COLO829 (cell line): ENCODE measurements at places on chromosomes 12 and 14.
A peak's percentile ranks its signal among the peaks of the same experiment; 100 is the strongest.

GRCh38 chr12:16361142-16361783, 13.8 kb downstream of the MGST1 start:
- DNase-seq: no peak

- DNase-seq: peak; percentile 86
Observed at GRCh38 chr12:92288561-92288960, 142.9 kb upstream of the BTG1 start.

DNA sequence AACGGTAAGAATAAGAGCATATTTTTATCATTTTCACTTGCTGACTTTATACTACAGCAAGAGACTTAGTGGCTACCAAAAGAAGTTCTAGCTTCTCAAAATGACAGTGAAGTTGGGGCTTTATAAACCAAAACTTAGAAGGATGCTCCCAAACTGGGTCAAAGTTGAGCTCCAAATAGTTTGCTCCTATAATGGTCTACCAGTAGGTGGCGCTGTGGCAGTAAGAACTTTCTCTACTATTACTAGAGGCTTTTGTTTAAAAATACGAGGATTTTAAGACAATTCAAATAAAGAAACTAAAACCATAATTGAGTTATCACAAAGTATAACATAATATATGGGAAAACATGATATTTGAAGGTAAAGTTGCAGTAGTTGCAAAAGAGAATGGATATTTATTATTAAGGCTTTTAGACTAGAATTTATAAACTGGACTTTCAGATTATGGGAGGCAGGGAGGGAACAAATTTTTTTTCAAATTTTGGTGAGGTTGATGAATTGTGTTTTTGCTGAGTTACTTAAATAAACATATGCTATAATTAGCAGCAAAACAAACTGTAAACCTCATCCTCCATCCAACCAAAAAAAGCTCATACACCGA, 75.0 kb downstream of the TGFB3 start:
- peak; percentile 63 for DNase-seq

- no peak for DNase-seq
Observed at GRCh38 chr12:95164656-95165055, 52.6 kb downstream of the FGD6 start.

DNA sequence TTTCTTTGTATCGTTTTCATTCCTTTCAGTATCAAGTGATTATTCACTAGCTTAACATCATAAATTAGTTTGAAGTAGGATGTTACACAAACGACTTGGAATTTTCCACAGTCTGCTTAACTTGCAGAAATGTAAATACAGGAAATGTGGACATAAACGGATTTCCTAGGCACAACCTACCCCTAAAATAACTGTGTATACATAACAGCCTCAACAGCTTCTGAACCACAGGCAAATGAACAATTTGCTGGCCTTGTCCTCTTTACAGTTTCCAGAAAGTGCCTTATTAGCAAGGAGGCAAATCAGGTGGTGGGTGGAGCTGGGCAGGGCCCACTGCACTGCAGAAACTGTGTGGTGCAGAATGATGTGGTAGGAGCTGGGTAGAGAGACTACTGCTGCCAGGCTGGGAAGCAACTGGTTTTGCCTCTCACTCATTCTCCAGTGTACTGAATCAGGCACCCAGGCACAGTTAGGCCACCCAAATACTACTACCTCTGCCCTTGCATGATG, 14.1 kb downstream of the DRAM1 start:
- DNase-seq: no peak

DNA sequence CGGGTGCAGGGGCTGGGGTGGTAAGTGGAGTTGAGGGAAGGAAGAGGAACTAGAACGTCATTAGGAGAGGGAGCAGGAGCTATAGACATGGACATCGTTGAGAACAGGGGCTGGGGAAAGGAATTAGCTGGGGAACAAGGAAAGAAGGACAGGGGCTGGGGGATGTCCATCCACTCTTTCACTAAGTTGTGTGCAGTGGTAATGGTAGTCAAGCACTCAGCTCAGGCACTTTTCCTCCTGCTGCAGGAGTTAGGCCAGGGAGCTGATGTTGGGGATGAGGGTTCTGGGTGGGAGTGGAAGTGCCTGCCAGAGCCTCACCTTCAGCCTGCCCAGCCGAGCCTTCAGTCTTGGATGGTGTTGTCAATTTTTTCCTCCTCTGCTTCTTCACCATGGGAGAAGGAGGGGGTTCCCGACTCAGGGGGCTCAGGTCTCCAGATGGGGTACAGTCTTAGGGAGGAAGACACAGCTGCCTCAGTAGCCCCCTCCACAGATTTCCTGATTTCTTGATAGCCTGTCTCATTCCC, 9.2 kb downstream of the AGAP2 start:
- DNase-seq: no peak

- DNase-seq: peak; percentile 13
Observed at GRCh38 chr12:116498471-116498870, 60.7 kb upstream of the MAP1LC3B2 start.

DNA sequence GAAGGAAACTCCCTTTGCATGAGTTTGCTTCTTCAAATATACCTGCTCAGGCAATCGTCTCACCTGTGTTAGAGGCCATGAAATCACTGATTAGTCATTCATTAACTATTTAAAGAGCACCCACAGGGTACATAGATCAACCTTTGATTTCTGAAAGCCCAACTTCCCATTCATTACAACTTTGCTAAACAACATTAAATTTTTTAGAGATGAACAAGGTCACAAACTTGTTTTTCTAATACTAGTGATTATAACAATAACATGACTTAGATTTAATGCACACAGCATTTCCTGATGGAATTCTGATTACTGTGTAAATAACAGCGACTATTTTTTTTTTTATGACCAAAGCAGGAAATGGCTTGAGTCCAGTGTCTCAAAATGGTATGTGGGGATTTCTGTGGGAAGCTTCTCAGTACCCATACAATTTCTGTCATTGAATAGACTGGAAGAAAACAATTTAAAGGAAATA, 5.4 kb upstream of the ERO1A start:
- DNase-seq: no peak

- no peak for DNase-seq
Observed at GRCh38 chr12:92927055-92927435, 2.0 kb downstream of the EEA1 start.

DNA sequence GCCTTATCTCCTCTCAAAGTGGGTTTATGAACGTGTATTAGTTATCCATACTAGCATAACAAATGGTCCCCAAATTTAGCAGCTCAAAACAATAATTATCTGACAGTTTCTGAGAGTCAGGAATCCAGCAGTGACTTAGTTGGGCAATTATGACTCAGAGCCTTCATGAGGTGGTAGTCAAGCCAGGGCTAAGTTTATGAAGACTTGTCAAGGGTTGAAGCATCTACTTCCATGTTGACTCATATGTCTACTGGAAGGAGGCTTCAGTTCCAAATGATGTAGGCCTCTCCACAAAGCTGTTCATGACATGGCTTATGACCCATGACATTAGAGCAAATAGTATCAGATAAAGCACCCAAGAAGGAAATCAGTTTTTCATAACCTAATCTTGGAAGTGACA, 73.2 kb downstream of the IPO8 start:
- DNase-seq: no peak

DNA sequence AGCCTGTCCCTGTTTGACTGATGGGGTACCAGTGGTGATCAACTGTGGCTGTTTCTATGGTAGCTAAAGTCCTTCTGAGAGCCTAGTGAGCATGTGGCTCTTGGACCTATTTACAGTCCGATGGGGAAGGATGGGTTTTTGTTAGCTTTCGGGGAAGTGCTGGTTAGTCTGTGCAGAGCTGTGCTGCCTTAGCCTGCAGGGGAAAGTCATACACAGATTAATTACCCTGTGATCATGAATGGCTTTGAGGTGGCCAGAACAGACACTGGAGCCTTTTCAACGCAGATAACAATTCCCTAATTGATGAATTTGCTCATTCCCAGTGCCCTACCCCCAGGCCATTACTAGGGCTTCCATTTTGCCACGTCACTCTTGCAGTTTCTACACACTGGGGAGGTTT, 99.7 kb downstream of the WSCD2 start:
- DNase-seq: peak; percentile 72

- DNase-seq: no peak
Observed at GRCh38 chr14:30874120-30874998, at the start of gene COCH. COCH (plus strand) TSS chr14:30874559; CDS start chr14:30874939, 380 bp downstream.

DNA sequence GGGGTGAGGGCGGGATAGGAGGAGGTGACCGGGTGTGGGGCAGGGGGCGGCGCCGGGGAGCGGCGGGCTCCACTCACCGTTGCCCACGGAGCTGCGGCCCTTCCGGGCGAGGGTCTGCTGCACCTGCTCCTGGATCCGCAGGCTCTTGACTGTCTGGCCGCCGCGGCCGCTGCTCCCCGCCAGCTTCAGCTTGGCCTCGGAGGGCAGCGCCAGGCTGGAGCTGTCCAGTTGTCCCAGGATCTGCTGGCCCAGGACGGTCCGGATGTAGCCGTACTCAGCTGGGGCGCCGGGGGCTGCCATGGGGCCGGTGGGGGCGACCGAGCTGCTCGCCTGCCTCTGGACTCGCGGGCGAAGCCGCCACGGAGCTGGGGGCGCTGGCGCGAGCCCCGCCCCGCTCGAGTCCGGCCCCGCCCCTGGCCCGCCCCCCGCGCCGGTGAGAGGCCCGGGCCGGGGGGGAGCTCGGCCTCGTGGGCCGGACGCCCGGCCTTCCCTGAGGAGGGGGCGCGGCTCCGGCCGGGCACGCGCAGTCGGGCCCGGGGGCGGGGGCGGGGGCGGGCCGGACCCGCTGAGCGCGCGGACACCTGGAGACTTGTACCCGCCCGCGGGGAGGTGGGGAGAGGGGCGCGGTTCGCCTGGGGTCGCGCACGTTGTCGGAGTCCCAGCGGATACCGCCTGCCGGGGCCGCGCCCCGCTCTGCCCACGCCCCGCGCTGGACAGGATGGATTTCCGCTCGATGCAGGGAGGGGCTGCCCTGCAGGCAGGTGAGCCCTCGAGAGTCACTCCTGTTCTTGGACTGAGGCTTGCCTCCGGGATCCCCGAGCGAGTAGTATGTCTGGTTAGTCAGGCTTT, at the start of gene PKP2:
Gene PKP2 (minus strand): TSS at position 346 of the 849 bp plus-strand sequence. CDS start 46 bp downstream, at position 300.
- DNase-seq: peak; percentile 20

- DNase-seq: no peak
Observed at GRCh38 chr12:124394462-124395128, 99.7 kb downstream of the RFLNA start.

DNA sequence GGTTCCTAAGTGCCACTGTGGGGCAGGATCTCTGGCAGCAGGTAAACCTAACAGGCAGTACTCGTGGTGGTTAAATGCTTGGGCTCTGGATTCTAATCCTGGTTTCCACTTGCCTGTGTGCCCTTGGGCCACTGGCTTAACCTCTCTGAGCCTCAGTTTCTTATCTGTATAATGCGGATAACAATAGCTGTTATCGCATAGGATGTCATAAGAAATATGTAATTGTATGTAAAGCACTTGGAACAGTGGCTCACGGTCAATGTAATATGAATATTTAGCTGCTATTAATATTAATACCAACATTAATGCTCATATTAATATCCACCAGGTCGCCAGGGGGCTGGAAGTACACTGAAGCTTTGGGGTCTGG, 16.8 kb downstream of the FOXN4 start:
- no peak for DNase-seq

DNA sequence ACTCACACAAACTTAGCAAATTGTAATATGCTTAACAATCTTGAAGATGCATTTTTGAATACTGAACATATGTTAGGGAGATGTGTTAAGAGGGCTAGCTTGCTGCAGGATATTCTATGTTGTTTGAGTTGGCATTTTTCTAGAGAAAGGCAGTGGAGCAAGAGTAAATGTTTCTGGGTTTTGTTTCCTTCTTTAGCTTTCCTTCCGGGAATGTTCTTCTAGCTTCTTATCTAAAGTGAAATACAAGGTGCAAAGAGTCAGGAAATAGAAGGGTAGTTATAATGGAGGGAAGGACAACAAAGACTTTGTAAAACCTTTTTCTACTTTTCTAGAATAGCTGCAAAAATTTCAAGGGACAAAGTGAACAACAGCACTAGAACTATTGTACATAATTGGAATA, 77.6 kb upstream of the KCNH3 start:
- no peak for DNase-seq

- no peak for DNase-seq
Observed at GRCh38 chr12:21992823-21993222, 51.6 kb upstream of the ABCC9 start.

DNA sequence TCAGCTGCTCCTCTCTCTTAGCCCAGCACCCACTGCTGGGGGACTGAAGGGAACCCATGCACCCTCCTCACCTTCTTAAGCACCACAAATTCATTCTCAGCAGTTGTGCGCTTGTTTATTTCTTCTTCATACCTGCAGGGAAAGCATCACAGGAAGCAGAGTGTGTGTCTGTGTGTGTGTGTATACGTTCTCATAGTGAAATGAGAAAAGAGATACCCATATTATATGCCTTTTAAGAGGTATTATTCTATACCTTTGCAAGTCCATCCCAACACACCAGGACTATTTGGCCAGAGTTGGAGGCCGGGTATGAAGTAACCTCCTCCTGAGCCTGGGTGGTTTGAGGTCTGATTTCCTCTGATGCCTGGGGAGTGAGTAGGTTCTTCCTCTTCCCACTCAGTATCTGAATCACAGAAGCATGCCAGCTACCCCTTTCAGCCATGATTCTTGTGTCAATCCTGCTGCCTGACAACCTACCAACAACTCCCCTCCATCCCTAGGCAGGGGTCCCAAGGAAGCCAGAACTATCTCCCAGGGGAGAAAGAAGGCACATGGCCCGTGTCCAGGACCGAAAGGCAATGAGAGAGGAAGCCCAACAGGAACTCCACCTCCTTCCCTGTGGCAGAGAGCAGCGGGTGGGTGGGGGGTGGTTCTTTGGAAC, 3.0 kb downstream of the KRT73 start:
- no peak for DNase-seq

DNA sequence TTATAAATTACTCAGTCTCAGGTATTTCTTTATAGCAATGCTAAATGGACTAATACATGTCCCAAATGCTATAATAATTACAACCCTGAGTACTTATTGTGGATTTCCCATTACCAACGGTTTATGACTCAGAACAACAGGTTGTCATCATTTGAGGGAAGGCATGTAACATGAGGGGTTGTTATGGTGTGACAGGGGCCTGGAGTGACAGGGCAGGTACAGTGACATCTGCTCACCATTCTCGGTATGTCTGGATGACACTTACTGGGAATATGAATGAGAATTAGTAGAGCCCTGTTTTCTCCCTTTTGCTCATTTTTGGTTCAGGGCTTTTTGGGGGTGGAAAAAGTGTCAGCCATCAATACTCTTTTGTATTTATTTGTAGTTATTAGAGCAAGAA, 36.2 kb upstream of the FERMT2 start:
- no peak for DNase-seq

GRCh38 chr14:106211334-106211900, 685.0 kb downstream of the TMEM121 start:
- DNase-seq: no peak

- DNase-seq: no peak
Observed at GRCh38 chr12:122803937-122804336, 29.6 kb downstream of the CCDC62 start.
